Glutamatergic neuron (in vitro differentiated cells): ENCODE measurements at places on chromosomes 4 and X. TPM values are rescaled to one million over a fixed set of nuclear protein-coding genes. Genes with fewer than 3 reads are reported as not detected.
A peak's percentile ranks its signal among the peaks of the same experiment; 100 is the strongest.

The HNRNPD gene
- total RNA-seq, result 253 TPM

The SPP1 gene
- 1.1 TPM for total RNA-seq

The STK32B gene
- total RNA-seq, result 2.5 TPM

DNA sequence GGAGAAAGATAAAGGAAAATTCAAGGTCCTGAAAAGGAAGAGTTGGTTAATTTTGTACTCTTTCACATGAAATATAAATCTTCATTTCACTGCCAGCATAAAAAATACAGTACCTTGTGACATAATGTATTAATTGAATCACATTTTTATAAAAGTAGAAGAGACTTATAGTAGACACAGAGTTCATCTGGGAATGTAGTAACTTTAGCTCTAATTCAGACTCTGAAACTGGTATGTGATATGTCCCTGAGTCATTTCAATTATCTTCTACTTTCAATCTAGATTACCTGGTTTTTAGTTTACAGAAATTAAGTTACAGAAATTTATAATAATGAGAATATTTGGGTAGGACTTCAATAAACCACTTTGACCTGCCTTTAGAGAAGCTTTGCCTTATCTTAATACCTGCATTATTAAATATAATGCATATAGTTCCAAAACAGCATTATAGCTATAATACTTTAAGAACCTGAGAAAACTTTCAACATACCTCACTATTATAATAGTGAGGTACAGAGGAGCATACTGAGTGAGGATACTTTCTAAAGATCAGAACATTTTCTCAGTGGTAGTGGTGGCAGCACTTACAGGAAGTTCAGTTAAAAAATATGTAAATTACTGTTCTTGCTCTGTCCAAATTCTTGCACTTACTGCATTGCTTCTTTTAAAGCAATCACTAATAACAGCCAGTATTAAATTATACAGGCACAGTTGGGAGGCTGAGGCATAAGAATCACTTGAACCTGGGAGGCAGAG lies 11.2 kb downstream of the NEK1 start:
- no peaks in the 10 kb centered on the region for H3K36me3 ChIP-seq
- H3K4me3 ChIP-seq, result no peak overlapping the region
- DNase-seq, result no peak

DNA sequence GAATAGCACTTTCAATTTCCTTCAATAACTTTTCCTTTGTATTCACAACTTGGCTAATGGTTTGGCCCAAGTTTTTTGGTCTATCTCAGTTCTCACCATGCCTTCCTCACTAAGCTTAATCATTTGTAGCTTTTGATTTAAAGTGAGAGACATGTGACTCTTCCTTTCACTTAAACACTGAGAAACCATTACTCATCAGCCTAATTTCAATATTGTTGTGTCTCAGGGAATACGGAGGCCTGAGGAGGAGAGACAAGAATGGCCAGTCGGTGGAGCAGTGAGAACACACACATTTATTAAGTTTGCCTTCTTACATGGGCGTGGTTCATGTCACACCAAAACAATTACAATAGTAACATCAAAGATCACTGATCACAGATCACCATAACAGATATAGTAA lies 56.7 kb downstream of the TSPAN5 start:
- peaks cover 14% of the 10 kb centered on the region for H3K4me1 ChIP-seq
- H3K36me3 ChIP-seq, result peaks cover 22% of the 10 kb centered on the region
- no peaks in the 10 kb centered on the region for H3K27me3 ChIP-seq
- no peak for DNase-seq
- H3K4me3 ChIP-seq, result no peak overlapping the region

DNA sequence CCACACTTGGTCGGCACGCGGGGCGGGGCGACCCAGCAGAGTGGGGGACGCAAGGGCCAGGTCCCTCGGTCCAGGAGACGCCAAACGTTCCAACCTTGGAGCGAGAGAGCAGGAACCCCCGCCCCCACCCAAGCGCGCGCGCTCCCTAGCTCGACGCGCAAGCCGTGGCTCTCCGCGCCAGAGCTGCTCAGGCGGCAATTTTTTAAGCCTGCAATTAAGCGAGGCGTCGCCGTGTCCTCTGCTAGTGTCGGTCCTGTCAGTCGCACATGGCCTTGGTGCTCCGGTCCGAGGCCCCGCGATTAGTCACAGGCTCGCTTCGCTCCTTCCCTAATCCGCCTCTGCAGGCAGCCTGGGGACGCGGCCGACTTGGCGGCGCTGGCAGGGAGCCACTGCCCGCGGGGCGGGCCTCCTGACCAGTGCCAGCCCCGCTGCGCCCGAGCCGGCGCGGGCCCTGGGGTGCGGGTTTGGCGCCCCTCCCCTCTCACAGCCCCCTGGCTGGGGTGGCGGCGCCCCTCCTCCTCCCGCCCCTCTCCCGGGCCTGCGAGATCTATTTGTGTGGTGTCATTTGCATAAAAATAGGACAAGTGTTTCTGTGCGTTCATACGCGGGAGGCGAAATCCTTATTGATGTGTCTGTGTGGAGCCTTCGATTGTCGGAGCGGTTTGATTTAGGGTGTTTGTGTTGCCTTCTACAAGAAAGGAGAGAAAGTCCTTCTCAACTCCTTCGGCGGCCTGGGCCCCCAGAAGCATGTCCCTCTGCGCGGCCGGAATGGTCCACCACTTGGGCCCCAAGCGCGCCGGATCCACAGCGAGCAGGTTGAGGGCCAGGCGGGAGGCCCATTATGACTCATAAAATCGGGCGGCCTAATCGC lies 9.8 kb upstream of the BCOR start:
- no peak overlapping the region for H3K27ac ChIP-seq
- no peaks in the 10 kb centered on the region for H3K36me3 ChIP-seq
- H3K4me3 ChIP-seq, result peak overlapping the region; percentile 78
- H3K4me1 ChIP-seq, result peaks cover 8% of the 10 kb centered on the region

- H3K36me3 ChIP-seq, result peaks cover 4% of the 10 kb centered on the region
- H3K4me3 ChIP-seq, result no peak overlapping the region
- H3K27me3 ChIP-seq, result peaks cover 2% of the 10 kb centered on the region
- no peak overlapping the region for H3K27ac ChIP-seq
Measured at GRCh38 chr4:127759893-127760292, 22.2 kb upstream of the HSPA4L start.
